ENCODE measurements at places on chromosomes 2 and 18.

GRCh38 chr2:86372641-86373502 is 35.4 kb upstream of the REEP1 start:
- H3K4me3 ChIP-seq: no peak overlapping the region
- peaks cover 28% of the 10 kb centered on the region for H3K27me3 ChIP-seq

DNA sequence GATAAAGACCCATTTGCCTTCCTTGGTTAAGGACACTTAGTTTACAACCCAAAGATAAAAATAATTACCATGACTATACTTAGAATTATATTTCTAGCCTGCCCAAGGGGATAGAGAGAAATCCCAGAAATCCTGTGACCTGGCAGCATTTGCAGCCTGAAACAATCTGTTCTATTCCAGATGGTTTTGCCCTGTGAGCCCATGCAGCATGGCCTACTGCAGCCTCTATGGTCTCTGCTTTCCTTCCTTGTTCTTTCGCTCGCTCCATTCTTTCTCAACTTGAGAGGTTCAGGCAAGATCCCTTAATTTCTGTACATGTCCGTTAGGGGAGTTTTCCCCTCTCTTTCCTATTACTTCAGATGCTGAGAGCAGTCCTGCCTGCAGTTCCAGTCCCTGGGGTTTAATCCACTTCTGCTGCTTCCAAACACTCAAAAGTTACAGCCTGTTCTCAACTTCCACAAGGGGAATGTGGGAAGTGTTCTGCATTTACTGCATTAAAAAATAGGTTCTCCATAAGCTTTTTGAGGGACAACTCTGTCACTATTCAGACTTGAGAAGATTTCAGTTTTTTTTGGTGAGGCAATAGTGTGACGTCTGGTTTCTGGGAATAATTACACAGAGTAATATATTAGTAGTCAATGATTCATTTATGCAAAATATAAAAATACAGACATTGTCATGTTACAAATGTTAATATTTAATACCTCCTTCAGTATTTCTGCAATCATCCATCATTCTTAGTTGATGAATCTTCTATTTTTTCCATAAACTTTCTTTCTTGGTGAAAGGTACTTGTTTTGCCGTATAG is 80.3 kb downstream of the CDCA7 start:
- peaks cover 22% of the 10 kb centered on the region for H3K27me3 ChIP-seq
- H3K4me1 ChIP-seq: no peaks in the 10 kb centered on the region
- no peaks in the 10 kb centered on the region for H3K36me3 ChIP-seq
- no peak overlapping the region for H3K4me3 ChIP-seq
- no peak overlapping the region for H3K27ac ChIP-seq
- no peak for DNase-seq

DNA sequence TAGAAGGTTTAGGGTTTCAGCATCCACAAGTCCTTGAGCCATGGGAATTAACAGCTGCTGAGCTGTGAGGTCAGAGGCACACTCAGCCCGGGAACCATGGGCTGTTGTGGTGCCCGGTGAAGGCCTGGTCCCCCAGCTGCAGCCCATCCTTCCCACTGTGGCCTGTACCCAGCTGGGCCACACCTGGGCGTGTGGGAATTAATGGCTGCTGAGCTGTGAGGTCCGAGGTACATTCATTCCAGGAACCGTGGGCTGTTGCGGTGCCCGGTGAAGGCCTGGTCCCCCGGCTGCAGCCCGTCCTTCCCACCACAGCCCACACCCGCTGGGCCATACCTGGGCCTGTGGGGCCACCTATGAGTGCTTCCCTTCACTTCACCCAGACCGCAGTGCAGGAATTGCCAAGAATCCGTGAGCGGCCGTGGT is 25.2 kb downstream of the TMEM18 start:
- H3K27me3 ChIP-seq: no peaks in the 10 kb centered on the region
- peaks cover 23% of the 10 kb centered on the region for H3K4me1 ChIP-seq
- no peaks in the 10 kb centered on the region for H3K36me3 ChIP-seq
- DNase-seq: no peak

- no peak overlapping the region for H3K4me3 ChIP-seq
- no peak for DNase-seq
- peaks cover 4% of the 10 kb centered on the region for H3K36me3 ChIP-seq
- H3K27me3 ChIP-seq: no peaks in the 10 kb centered on the region
- H3K4me1 ChIP-seq: no peaks in the 10 kb centered on the region
These were observed 380.8 kb upstream of the ACVR2A start for GRCh38 chr2:147463881-147464520.

DNA sequence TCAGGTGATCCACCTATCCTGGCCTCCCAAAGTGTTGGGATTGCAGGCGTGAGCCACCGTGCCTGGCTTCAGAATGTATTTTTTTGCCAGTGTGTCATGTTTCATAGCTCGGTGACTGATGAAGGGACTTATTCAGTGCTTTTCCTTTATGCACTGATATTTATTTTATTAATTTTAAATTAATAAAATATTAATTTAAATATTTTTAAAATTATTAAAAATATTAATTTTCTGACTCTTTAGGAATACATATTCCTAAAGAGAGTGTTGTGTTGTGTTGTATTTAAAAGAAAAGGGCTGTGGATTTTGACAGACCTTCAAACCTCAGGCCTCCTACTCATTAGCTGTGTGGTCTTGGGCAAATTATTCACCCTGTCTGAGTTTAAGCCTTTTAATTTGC is 22.3 kb downstream of the RAB27B start:
- DNase-seq: no peak
- H3K4me3 ChIP-seq: no peak overlapping the region
- H3K4me1 ChIP-seq: peaks cover 20% of the 10 kb centered on the region
- H3K27me3 ChIP-seq: no peaks in the 10 kb centered on the region

GRCh38 chr2:153228904-153229303 is 249.7 kb downstream of the RPRM start:
- peaks cover 6% of the 10 kb centered on the region for H3K36me3 ChIP-seq
- no peaks in the 10 kb centered on the region for H3K27me3 ChIP-seq
- H3K4me1 ChIP-seq: no peaks in the 10 kb centered on the region

DNA sequence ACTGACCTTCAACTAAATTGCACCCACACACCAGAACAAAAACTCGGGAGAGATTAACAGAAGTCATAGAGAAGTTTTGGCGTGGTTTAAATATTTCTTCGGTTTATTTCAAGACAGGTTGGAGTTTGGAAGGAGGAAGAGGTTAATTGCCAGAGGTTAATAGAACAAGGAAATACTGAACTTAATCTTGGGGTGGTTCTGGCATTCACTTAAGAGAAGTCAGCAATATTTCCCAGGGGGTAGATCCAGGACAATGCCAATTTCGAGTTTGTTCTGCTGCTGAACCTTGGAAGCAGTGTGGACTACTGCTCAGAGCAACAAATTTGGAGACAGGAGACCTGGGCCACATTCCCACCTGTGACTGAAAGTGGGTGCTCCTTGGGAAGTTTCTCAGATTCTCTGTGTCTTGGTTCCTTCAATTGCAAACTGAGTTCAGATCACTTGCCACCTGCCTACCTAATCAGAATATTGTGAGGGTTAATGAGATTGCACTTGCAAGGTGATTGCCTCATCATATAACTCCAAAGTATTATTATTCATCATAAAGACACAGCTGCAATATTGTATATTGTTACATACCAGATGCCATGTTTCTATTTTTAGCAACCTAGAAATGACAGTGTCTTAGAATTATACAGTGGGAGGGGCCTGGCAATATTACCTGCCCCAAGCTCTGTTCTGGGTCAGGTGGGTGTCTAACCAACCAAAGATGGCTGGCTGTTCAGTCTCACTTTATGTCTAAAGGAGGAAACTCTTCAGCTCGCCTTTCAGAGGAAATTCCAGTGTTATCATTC is 217.4 kb downstream of the CDCA7 start:
- H3K4me3 ChIP-seq: no peak overlapping the region
- H3K27ac ChIP-seq: no peak overlapping the region
- H3K36me3 ChIP-seq: peaks cover 5% of the 10 kb centered on the region
- H3K4me1 ChIP-seq: peaks cover 5% of the 10 kb centered on the region
- H3K27me3 ChIP-seq: peaks cover 12% of the 10 kb centered on the region

DNA sequence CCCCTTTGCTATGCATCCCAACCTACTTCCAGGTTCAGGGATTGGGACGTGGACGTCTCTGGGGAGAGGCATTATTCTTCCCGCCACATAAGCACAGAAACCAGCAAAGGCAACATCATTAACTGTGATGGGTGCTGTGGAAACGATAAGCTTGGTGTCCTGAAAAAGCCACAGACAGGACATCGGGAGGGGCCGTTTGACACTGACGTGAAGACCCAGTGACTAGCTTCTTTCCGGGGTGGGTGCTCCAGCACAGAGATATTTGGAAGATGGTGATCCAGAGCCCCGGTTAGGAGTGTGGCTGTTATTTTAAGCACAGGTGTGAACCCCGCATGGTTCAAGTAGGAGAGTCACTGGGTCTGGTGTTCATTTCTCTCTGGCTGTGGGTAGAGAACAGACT is 163.8 kb upstream of the HDAC4 start:
- no peaks in the 10 kb centered on the region for H3K4me1 ChIP-seq
- H3K4me3 ChIP-seq: no peak overlapping the region
- DNase-seq: no peak
- no peaks in the 10 kb centered on the region for H3K36me3 ChIP-seq

- no peaks in the 10 kb centered on the region for H3K27me3 ChIP-seq
- no peak overlapping the region for H3K4me3 ChIP-seq
These were observed 25.1 kb downstream of the BAZ2B start for GRCh38 chr2:159591221-159591620.

DNA sequence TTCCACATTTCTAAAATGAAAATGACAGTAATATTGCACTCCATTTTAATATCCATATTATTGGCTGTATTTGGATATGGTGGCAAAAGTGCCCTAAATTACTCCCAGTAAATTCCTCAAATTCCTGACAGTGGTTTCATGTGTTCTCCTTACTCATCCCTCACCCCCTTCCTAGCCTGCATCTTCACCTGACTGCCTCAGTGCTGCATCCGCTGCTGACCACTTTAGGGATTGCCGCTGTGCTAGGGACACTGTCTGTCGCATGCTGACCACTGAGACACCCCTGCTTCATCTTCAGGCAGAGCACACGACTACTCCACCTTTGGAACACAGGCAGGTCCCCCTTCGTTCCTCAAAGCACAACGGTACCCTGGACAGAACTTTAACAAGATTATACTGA is 32.6 kb downstream of the DSEL start:
- no peaks in the 10 kb centered on the region for H3K27me3 ChIP-seq
- no peaks in the 10 kb centered on the region for H3K36me3 ChIP-seq
- no peak overlapping the region for H3K4me3 ChIP-seq
- no peaks in the 10 kb centered on the region for H3K4me1 ChIP-seq
- DNase-seq: no peak

All from natural killer cell treated with Interleukin-12 subunit alpha and Interleukin-12 subunit beta and Interleukin-15 and Interleukin-18, amount 100 ng/mL, for 72 hours (primary cell).